ENCODE measurements at places on chromosomes 3 and 15. TPM values are rescaled to one million over a fixed set of nuclear protein-coding genes. Genes with fewer than 3 reads are reported as not detected.

TGM5 gene
- total RNA-seq = not detected

GOLGA8S gene
- 0.05 TPM for total RNA-seq

RAD51 gene
- 67.1 TPM for total RNA-seq

TM4SF18 gene
- not detected for total RNA-seq

SPINT1 gene
- total RNA-seq = 11.3 TPM
